ENCODE measurements at places on chromosomes 3 and 15.

DNA sequence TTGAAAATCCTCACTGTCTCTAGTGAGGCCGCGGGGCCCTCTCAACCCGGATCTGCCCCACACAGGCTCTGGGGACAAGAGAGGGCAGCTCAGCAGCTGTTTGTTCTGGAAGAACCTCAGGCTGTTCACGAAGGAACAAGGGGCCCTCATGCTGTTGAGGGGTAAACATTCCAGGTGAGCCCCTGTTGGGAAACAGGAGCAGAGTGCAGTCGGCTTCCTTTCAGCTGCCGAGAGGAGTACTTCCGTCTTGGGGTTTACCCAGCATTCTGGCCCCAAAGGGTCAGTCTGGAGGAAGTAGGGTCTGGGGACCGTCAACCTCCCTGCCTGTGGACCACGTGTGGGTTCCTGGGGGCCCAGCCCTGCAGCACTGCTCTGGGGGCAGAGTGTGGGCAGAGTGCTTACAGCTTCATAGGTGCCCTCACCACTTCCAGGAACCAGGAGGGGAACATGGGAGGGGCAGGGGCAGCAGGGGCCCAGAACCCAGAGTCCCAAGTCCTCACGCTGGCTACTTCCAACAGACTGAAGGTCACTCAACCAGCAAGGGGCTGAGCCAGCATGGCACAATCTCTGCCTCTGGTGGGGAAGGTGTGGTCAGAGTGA, 49.2 kb upstream of the CTSH start:
- H3K4me1 ChIP-seq = peaks cover 22% of the 10 kb centered on the region
- no peak overlapping the region for H3K4me3 ChIP-seq
- peak; percentile 91 for DNase-seq
- H3K36me3 ChIP-seq = no peaks in the 10 kb centered on the region

DNA sequence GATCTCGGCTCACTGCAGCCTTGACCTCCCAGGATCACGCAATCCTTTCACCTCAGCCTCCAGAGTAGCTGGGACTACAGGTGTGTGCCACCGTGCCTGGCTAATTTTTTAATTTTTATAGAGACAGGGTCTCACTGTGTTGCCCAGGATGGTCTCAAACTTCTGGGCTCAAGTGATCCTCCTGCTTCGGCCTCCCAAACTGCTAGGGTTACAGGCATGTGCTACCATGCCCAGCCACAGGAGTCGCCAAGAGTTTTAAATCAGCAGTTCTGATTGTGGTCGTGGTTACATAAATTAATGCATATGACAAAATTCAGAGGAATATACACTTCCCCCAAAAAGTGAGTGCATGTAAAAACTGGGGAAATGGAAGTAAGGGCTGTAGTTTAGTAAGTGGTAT, 32.9 kb downstream of the MEGF11 start:
- H3K36me3 ChIP-seq = no peaks in the 10 kb centered on the region
- no peak overlapping the region for H3K27ac ChIP-seq
- H3K4me3 ChIP-seq = no peak overlapping the region
- DNase-seq = peak; percentile 25

GRCh38 chr15:94042180-94042928, 189.0 kb upstream of the MCTP2 start:
- no peak for DNase-seq
- no peaks in the 10 kb centered on the region for H3K36me3 ChIP-seq
- H3K27ac ChIP-seq = no peak overlapping the region
- H3K27me3 ChIP-seq = no peaks in the 10 kb centered on the region

- peaks cover 39% of the 10 kb centered on the region for H3K27me3 ChIP-seq
- no peak for DNase-seq
- no peaks in the 10 kb centered on the region for H3K4me1 ChIP-seq
- no peak overlapping the region for H3K4me3 ChIP-seq
- no peak overlapping the region for H3K27ac ChIP-seq
- no peaks in the 10 kb centered on the region for H3K36me3 ChIP-seq
Observed at GRCh38 chr15:60017538-60018520, 13.7 kb downstream of the FOXB1 start.

DNA sequence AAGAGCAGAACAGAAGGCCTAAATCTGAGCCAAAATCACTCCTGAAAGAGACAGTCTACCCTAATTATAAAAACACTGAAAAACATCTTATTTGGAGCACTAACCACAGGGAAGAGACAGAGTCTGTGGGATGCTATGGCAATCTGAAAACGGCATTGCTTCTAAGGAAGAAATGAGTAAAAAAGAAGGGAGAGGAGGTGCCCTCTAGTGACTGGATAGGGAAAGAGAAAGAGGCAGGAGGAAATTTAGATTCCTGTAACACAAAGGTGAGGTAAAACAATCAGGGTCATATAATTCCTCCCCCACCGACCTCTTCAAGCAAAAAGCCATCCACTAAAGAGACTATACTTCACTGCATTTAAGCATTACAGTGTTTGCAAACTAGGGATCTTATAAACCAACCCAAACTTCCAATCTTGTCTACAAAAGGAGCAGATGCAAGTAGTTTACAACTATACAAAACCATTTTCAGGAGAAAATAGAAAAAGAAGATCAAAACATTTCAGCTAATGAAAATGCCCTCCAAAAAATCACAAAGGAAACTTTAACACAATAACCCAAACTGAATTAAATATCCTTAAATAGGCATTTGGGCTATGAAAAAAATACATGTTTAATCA, 32.6 kb downstream of the HACD2 start:
- H3K4me3 ChIP-seq = no peak overlapping the region
- no peak for DNase-seq
- H3K36me3 ChIP-seq = peaks cover 12% of the 10 kb centered on the region
- no peak overlapping the region for H3K27ac ChIP-seq
- H3K27me3 ChIP-seq = no peaks in the 10 kb centered on the region
